Activated CD4-positive, alpha-beta T cell treated with anti-CD3 and anti-CD28 coated beads for 48 hours (primary cell): ENCODE measurements at places on chromosomes 7 and 10.

DNA sequence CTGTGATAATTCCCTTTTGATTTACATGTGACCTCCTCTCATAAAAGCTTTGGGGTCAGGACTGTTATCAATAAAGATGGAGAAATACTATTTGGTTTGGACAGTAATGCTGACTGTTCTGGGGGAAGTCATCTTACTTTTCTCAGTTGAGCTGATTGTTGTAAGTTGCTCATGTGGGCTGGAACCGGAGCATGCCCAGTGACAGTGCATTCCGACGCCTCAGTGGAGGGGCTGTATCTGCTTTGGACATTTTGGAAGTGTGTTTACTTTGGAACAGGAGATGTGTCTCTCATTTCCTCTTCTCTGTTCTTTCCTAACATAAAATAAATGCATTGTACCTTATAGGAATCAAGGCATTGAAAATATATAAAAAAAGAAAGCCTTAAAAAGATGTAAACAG is 30.1 kb downstream of the RBM33 start:
- no peak for DNase-seq

DNA sequence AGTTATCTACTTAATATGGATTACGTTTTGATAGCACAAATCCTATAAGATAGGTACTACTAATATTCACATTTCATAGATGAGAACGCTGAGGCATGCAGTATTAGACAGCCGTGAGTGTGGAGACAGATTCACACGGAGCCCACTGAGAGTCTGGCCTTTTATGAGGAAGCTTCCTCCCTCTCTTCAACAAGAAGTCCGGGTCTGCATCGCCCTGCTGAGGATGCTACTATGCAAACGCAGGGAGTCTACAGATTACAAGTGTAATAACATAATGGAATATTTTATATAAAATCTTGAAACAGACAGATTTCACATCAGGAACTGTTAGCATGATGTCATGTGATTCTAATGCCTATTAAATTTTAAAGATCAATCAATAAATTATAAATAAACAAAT is 255.9 kb upstream of the GLI3 start:
- DNase-seq = no peak

DNA sequence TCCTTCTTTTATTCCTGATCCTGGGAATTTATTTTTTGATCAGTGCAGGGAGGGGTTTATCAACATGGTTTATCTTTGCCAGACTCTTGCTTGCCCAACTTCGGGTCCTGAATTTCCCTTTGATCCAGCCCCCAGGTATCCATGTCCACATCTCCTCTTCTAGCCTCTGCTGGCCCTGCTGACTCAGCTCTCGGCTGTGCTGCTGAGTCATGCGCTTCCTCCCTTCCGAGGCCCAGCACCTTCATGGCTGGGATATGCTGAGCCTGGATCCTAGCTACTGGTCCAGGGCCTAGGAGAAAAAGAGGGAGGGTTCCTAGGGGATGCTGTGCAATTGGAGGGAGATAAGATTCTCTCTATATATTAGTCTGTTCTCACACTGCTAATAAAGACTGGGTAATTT is 380.7 kb upstream of the SHH start:
- DNase-seq = no peak

DNA sequence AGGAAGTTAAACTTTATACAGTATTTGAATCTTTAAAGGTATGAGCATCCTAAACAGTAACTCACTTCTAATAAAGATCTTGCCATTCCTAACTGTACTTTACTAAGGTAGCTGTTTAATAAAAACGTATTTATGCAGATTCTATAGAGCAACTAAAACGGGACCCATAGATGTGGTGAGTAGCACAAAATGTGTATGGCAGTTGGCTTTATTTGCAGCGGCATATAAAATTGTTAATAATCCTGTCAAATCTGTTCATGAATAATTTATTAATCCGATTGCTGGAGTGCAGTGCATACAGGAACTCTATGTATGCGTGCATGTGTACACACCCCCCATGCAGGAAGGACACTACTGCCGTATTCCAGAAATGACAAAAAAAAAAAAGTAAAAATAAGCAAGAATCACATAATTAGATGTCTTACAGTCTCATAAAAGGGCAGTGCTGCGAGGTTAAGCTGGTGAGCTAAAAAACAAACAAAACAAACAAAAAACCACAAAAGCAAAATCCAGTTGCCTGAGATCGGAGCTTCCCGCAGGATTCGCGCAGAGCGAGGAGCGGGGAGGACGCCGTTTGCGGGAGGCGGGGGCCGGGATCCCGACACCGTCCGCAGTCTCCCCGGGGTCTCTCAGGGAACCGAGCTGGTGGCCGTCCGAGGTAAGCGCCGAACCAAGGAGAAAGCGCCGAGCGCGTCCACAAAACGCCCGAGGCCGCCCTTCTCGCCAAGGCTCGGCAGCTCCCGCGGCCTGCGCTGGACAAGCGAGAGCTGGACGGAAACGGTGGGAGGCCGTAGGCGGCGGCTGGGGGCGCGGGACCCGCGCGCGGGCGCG is 518 bp upstream of the COMMD3 start:
- no peak for DNase-seq

DNA sequence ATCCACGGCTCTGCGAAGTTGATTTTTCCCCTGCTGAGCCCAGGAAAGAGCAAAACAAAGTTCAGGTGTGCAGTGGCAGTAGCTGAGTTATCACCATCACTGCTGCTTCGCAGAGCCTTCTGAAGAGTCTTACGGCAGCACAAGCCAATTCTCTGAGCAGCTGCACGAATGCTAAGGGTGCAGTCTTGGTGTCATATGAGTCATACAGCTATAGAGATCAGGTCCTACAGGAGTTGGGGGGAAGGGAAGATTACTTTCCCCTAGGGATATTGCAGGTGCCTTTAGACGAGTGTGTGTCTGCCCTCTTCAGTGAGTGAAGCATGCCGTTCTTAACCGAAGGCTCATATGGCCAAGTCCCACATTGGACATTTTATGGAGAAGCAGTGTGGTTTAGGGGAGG is 227.8 kb downstream of the CELF2 start:
- peak; percentile 37 for DNase-seq

DNA sequence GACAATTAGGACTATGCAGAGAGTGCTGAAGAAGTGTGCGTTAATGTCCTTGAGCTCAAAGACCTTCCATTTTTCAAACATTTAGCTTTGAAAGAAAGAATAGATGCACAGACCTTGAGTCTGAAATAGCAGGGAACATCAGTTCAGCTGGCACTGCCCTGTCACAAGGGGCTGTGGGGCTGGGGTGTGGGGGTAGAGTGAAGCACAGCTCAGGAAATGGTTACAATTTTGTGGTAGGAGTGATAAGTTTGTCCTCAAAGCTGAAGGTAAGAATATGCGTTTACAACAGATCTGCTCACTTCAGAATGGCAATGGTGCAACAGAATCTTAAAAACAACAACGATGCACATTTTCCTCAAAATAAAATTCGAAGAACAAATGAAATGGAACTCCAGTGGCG is 33.6 kb downstream of the SMKR1 start:
- DNase-seq = no peak

- peak; percentile 5 for DNase-seq
These were observed at the start of gene CAV2 for GRCh38 chr7:116499168-116500077. TSS of gene CAV2 (plus strand) at chr7:116499738. CDS start at chr7:116499782, 44 bp downstream.

DNA sequence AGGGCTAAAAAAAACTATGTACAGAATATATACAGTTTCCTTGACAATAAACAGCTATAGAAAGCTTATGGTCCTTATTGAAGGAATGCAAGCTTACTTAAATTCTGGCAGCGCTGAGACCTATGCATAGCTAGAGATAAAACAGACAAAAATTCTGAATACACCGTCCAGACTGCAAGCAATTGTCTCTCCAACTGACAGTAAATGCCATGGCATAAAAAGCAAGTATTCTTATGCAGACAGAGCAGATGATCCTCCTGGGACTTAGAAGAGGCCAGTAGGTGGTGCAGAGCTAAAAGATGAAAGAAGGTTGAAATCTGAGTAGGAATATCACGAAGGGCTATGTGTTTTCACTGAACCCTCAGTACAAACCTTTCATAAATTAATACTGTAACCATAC is 157.0 kb upstream of the CACNA2D1 start:
- no peak for DNase-seq

- DNase-seq = no peak
These were observed 3.9 kb downstream of the CDK14 start for GRCh38 chr7:90599892-90600555.

DNA sequence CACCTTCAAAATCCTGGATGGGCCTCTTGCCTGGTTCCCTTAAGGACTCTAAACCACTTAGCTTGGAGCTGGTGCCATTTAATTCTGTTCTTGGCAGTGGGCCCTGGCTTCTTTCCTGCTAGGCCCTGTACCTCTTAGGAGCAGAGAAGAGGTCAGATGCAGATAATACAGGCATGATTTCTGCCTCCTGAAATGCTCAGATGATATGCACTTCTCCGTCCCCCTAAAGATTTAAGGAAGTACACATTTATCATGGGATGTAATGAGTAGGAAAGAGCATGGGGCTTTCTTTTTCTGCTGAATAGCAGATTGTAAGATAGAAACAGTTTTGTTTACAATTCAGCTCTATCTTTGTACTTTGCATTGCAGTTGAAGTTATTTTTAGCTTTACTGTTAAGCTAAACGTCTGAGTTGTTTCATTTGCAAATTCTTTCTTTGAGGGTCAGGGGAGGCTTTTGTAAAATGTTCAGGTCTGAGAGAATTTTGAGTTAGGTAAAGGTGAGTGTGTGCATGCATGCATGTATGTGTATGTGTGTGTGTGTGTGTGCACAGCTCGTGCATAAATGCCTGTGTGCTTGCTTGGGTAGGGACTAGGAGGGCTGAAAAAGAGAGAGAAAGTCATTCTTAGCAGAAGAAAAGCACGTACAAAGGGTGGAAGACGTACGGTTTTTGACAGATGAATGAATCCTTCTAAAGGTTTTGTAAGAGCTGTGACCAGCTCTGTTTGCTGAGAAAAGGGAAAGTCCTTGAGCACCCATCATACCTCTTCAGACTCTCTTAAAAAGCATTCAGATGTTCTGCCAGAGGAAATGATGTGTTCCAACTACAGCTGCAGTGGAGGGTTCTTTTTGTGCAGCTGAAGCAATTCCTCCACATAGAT is 364.2 kb downstream of the AUTS2 start:
- no peak for DNase-seq

DNA sequence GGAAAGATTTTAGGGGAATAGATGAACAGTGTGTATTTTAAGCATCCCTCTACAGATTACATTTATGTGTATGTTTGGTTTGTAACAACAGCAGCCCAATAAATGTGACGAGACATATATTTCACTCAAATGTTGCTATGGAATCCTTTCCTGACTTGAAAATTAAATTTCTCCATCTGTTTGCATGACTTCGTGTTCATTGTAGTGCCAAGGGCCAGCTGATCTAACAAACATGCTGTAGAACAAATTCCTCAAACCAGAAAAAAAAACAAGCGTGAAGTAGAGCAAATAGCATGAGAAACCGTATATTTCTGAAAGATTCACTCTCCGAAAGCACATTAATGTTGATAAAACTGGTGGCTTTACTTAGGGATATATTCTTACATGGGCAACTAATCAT is 87.8 kb downstream of the NRCAM start:
- no peak for DNase-seq

DNA sequence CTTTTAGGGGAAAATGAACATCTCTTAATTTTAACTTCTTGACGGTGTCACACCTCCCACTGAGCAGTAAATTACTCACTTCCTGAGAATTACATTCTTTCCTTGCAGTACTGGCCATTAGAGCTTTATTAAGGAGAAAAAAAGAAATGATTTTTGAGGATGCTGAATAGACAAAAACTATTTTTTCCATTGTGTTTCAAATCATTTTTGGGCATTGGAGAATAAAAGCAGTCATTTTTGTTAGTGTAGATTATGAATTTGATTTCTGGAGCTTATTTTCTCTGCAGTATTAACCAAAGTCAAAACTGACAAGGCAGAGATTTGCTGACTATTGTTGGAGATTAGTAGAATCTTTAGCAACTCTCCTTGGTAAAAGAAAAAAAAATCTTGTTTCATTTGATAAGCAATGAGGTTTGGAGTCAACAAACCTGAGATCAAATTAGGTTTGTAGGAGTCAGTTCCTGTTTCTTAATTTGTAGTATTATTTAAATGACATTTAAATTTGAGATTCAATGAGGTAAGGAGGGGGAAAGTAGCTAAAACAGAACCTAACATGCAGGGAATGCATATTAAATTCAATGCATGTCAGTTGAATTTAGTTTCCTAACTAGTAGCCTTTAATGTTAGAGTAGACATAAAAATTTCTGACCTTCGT is 70.6 kb downstream of the AP3M1 start:
- DNase-seq = no peak

DNA sequence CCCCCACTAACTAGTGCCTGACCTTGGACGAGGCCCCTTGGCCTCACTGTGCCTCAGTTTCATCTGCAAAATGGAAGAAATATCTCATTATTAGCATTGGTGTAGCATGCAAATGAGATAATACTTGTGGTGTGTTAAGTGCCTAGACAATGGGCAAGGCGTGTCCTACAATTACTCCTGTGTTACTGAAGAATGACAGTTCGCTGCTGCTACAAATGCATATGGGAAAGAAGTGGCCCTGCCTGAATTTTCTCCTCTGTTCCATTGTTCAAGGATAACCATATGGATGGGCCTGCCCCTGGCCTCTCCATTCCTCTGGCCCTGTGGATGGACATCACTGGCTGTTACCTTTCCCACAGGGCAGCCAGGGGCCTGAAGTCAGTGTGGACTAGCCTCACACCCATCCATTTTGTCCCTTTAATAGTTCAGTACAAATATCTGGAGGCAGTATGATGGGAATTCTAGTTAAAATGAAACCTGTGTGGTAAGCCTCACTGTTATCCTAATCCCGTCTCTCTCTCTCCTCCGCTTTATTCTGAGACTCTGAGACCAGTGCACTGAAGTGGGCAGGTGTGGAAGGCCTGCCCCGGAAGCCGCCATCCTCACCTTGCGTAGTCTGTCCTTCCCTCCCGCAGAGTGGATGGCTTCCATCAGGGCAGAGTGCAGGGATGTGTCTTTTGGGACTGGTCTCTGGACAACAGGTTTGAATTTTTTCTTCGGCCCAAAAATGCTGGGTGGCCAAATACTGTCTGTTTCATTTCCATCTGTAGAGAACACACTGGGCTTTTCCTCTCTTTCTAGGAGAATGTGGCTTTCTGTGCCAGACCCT is 244.6 kb upstream of the GRB10 start:
- no peak for DNase-seq

DNA sequence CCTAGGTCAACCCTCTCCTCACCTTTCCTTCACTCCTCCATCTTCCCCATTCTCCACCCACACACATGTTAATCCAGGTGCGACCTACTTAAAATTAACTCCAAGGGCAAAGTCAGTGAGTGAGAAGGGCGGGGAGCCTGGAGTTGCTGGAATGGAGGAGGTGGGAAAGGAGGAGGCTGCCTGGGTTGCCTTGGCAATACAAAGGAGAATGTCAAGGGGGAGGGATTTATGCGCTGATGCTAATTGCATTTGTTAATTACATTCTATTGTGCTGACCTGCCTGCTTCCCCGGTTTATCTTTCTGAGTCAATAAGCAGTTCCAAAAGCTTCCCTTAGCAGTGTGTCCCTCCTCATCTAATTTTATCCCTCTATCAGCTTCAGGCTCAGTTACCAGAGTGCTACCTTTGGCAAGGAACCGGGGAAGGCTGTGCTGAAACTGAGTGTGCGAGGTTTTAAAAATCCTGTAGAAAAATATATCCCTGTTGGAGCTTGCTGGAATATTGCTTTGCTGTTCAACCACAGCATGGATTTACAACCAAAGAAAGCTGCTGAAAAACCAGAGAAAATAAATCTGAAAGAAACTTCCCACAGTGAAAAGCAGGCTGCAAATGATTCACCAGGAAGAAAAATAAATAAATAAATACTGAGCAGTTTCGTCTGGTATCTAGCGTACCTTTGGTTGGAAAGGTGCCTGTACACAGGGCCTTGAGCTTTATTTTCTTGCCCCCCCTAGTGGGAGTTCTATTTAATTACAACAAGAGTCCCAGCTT is 113.2 kb upstream of the DGKB start:
- no peak for DNase-seq

GRCh38 chr10:132712743-132713142 is 73.2 kb downstream of the NKX6-2 start:
- DNase-seq = no peak
